ENCODE measurements at places on chromosomes 3 and 15.

DNA sequence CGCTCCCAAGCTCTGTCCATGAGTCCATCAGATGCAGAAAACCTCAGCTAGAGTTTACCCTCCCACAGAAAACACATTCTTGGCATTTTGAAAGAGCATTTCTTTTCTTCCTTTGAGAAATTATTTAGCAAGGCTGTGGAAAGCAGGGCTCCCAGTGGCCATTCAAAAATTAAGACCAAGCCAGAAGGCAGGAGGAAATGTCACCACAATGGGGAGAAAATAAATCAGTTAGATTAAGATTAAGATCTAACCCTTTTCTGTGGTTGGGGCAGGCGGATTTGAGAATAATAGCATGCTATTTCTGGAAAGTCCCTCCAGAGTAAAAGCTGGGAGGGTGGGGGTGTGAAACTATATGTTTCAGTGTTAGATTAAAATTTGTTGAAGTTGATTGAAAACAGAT is 20.2 kb downstream of the LRIG1 start:
- DNase-seq = no peak

DNA sequence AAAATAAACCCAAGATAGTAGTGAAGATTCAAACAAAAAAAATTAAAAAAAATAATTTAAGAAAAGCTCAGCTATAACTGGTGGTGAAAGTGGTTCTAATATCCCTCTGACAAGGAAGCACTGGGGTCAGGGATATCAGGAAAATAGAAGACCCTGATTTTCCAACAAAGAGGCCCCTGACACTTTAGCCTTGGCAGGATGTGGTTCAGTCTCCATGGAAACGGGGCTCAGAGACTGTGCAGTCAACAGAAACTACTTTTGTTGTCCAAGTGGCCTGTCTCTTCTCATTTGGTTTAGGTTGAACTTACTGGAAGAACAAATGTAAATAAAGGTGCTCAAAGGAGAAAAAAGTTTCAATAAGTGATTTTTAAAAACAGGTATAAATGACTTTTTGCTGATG is 27.2 kb downstream of the INTS14 start:
- DNase-seq = no peak

- no peak for DNase-seq
These were observed 656.3 kb downstream of the ROBO1 start for GRCh38 chr3:79111375-79112052.

- no peak for DNase-seq
These were observed 46.4 kb downstream of the GJD2 start for GRCh38 chr15:34708422-34708821.

GRCh38 chr3:170909129-170909903 is 879 bp upstream of the EIF5A2 start:
- no peak for DNase-seq

- no peak for DNase-seq
These were observed 206.8 kb upstream of the TGFBR2 start for GRCh38 chr3:30399394-30400181.

GRCh38 chr15:88215066-88215648 is 41.4 kb downstream of the NTRK3 start:
- DNase-seq = no peak

GRCh38 chr3:10280571-10280970 is 12.2 kb downstream of the GHRL start:
- DNase-seq = no peak

- no peak for DNase-seq
These were observed 5.2 kb upstream of the IMPG2 start for GRCh38 chr3:101325393-101326134.

DNA sequence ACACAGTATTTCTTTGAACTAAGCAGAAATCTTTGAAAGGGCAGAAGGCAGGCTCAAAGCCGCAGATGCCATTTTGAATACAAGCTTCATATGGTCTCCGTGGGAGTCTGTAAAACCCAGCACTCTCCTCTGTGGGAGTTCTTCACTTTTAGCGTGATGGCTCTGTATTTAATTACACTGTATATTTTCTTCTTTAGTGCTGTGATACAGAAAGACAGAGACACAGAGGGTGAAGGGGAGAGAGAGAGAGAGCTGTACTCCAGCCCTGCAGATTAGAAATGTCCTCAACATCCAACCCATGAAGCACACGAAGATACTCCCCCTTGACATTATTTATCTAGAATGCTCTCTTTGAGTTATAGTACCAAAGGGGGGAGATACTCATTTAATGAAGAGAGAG is 752.6 kb upstream of the NR2F2 start:
- DNase-seq = no peak

DNA sequence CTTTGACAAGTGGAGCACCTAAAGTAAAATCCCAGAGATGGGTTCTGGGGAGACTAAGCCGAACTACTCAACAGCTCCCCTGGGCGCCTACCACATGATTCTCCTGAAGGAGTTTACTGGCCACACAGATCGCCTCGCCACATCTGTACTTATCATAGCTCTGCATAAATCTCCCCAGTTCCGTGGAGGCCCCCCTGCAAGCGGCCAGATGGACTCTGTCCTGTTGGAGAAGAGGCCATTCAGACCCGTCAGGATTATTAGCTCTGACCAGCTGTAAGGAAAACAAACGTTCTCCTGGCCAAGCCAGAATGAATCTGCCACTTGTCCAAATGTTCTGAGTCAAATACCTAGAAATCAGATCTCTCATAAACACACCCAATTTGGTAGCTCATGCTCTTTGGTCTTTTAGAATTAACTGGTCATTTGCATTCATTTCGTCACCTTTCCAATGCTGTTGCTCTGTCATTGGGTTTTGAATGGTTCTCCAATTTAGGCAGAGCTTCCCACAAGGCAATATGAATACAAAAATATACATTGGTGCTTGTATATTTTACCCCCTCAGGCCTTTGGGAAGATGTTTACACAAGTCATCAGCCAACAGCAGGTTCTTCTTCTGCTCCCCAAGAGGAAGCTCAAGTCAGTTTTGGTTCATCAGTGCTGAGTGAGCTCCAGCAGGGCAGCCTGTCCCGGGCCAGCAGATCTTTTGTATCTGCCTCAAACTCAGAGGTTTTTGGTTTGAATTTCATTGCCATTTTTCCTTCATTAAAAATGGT is 124.5 kb downstream of the THSD4 start:
- DNase-seq = no peak

GRCh38 chr15:31135523-31135922 is 34.0 kb upstream of the TRPM1 start:
- DNase-seq = no peak

DNA sequence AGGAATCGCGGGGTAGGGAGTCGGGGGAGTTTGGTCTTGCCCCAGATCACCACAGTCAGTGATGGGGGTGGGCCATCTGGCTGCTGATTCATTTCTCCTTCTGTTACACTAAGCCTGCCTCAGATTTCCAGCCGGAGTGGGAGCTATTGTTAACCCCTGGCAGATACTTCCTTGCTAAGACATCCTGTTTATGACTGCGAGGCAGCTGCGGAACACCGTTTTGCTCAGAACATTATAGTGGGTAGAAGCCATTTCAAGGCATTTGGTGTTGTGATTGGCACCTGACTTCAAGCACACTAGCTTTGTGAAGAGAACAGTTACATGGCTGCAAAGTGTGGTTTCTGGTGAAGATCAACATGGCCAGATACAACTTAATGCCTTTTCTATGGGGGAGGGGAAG is 73.8 kb downstream of the FLNB start:
- DNase-seq = no peak

DNA sequence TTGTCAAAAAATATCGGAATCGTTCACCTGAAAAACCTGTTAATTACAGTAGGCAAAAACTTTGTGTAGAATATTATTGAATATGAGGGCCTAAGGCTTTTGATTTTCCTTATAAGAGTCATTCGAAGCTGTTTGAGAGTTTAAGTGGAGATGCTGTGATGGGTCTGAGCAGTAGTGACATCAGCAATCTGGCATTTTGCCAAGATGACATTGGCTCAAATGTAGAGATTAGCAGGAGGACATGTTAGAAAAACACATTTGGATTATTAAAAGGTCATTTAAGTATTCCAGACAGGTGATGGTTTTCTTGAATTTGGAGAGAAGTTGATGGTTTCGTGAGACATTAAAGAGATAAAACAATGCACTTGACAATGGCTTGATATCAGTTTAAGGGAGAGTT is 12.9 kb downstream of the OR5AC2 start:
- DNase-seq = no peak
